ENCODE measurements at places on chromosomes 6 and 20. TPM values are rescaled to one million over a fixed set of nuclear protein-coding genes. Genes with fewer than 3 reads are reported as not detected.

DNA sequence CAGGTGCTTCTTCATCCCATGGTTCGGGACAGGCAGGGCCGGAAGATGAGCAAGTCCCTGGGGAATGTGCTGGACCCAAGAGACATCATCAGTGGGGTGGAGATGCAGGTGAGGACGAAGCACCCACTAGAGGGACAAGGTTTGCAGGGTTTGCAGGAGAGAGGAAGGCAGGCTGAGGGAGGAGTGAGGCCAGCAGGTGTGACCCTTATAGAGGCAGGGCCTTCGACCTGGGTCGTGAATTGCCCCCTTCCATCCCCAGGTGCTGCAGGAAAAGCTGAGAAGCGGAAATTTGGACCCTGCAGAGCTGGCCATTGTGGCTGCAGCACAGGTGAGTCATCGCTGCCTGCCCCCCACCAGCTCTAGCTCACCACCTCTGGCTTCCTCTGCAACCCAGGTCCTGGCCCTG is 8.4 kb downstream of the VARS2 start:
- no peak for DNase-seq

The ZNF334 gene
- total RNA-seq, result 0.40 TPM

- no peak for DNase-seq
Observed at GRCh38 chr6:41426438-41426851, 91.0 kb downstream of the NCR2 start.

The ARMH2 gene
- total RNA-seq, result not detected

- no peak for DNase-seq
Observed at GRCh38 chr6:14885498-14885897, 360.4 kb upstream of the JARID2 start.

DNA sequence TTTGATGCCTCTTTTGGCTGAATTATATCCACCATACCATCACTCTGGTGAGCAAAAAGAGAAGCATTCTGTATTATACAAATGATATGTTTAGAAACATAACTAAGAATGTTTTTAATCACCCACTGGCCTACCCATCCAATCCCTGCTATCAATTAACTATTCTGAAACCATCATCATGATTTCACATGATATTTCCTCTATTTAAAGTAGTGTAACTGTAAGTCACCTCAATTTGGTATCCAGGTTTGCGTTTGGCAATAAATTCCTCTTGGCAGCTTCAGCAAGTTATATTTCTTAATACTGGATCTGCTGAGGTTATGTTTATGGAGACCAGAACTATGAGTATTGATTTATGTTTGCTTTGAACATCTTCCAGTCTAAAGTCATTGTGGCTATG is 332.1 kb downstream of the UTRN start:
- no peak for DNase-seq

GRCh38 chr6:136592930-136593673 is 42.9 kb upstream of the MAP7 start:
- no peak for DNase-seq

DNA sequence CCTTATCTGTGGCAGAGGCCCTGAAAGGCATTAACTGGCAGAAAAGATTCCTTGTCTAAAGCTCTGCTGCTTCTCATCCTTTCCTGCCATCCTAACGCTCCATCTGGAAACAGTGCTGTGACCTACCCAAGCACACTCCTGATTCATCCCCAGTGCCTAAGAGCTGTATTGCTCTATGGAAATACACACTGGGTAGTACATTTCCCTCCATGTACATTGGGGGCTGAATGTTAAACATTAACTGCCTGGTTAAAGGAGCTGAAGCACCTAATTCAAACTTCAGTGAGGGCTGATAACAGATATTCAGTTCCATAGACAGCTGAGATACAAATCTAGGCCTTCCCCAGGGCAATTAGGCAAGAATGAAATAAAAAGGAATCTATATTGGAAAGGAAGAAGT is 36.7 kb upstream of the GMPR start:
- DNase-seq, result no peak

DNA sequence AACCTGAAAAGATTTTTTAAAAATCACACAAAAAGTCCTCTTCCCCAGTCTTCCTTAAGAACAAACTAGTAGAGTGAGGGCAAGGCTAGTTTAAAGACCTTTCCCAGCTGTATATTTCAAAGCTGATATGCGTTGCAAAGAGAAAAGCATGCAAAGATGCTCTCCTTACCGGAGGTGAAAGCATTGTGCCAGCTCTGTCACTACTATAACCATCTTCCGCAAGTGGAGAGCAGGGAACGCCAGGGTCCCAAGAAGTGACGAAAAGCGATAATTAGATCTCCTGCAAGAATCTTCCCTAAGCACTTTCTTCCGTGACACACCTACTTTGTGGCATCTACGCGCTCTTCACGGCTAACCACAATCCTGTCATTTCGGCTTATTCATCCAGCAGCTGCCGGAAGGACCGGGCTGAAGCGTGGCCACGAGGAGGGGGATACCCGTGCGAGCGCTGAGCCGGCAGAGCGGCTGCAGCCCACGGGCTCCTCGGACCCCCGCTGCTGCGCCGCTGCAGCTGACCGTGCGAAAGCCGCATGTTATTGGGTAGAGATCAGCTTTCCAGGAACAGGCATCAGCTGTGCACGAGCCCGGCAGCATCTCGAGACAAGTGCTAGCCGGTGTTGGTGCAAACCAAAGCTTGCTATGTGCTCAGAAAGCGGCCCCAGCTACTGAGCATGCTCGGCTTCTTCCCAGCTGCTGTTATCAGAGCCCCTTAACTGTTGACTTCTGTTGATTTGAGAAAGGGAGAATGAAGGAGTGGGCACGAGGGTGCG is 57.2 kb upstream of the ARHGAP18 start:
- DNase-seq, result peak; percentile 24

DNA sequence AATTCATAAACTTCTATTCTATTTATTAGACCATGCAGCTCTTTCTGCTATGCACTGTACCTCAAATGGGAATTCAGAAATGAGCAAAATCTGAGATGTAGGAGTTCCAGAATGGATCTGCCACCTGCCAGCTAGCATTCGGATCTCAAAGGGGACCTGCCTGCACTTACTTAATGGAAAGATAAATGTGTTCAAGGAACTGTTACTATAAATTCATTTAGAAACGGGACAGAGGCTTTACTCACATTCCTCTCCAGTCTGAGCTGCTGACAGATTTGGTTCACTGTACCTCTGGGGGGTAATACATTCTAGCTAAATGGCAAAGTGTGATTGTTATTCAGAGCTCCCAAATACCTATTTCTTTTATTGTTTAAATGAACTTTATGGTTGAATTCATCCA is 384.1 kb downstream of the GRIK2 start:
- DNase-seq, result no peak

The KCNS1 gene
- total RNA-seq, result under 0.01 TPM

DNA sequence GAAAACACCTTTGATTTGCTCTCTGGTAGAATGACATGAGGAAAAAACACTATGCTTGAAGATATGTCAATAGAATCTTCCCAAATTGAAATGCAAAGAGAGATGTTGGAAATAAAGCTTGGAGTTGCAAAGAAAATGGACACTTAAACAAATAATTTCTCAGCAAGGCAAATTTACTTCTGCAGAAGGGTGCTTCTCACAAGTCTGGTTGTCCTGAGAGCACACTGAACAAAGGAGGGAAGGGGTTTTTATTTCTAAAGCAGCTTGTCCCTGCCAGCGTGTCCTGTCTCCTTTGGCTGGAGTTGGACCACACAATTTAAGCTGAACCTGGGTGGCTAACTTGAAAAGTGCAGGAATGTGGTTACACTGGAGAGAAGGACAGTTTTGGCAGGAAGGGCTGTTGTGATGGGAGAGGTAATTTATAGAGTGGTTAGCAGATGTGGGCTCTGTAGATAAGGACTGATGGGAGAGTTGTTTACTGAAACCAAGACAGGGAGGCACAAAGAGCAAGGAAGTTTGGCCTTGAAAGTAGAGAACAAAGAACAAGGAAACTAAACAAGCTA is 454.6 kb upstream of the EYS start:
- DNase-seq, result no peak

- no peak for DNase-seq
Observed at GRCh38 chr20:19451923-19452295, 239.5 kb downstream of the SLC24A3 start.

- no peak for DNase-seq
Observed at GRCh38 chr6:50270415-50270814, 220.7 kb upstream of the DEFB112 start.

The RHAG gene
- not detected for total RNA-seq

GRCh38 chr6:897528-898207 is 204.7 kb upstream of the EXOC2 start:
- DNase-seq, result no peak

DNA sequence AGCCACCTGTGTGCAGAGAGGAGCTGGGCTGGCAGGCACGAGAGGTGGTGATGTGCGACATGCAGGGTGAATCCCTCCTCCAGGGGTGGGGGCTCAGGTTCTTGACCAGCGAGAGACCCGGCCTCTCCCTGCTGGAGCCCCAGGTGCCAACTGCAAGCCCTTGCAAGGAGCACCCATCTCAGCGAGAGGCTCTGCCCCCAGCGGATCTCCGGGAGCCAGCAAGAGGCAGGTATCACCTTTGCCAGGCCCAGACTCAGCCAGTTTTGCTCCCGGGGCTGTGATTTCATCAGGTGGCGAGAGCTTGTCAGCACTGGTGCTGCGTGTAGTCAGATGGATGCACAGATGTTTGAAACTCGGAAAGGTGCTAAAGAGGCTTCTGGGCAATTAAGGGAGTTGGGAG is 87.7 kb downstream of the TFAP2C start:
- DNase-seq, result no peak

DNA sequence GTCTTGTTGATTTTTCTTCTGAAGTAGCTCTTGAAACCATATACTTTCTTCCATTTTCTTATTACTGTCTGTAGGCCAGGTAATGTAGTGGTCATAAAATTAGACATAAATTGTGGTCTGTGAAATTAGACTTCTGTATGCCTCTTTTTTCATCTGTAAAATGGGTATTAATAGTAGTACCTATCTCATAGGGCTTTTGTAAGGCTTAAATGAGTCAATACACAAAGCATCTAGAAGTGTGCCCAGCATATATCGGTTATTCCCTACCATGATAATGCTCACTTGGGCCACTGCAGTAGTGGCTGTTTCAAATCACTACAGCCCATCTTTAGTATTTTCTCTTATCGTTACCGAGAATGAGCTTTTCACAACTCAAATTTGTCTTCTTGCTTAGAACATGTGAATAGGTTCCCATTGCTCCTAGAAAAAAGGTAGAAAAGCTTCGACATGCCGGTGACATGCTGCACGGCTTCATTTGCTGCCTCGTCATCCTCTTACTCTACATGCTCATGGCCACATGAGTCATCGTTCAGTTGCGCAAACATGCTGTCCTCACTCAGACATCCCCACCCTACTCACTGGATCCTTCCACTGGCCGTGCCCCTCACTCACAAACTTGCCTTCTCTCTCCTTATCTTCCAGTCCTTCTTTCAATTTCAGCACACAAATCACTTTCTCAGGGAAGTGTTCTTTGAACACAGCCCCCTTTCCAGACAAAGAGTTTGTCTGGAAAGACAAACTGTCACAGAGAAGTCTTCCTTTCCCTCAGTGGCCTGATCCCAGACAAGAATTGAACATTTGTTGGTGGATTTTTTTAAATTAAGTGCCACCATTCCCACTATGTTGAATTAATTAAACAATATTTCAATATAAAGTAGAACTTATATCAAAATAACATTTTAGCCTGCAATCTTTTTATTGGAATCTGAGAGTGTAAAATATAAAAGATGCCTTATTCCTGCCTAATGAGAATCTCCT is 32.2 kb upstream of the ERVFRD-1 start:
- peak; percentile 92 for DNase-seq

The SNRPB gene
- total RNA-seq, result 211 TPM

The CFAP61 gene
- total RNA-seq, result not detected

DNA sequence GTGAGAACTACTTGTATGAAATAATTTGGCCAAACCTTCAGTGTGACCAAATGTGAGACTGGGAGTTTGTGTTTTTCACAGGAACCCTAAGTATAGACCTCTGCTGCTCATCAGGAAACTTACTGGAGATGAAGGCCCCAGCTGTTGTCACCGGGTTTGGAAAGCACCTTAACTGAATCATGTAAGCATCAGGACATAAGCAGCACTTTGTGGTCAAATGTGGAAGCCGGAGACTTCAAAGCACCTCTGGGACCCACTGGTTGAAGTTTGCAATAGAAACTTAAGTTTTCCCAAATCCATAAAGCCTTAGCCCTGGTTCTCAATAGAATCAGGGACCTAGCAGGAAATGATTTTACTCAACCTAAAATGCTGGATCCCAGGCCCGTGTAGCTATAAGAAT is 14.3 kb downstream of the TTPAL start:
- DNase-seq, result no peak

The OPRM1 gene
- not detected for total RNA-seq

The MAN1A1 gene
- 39.9 TPM for total RNA-seq

DNA sequence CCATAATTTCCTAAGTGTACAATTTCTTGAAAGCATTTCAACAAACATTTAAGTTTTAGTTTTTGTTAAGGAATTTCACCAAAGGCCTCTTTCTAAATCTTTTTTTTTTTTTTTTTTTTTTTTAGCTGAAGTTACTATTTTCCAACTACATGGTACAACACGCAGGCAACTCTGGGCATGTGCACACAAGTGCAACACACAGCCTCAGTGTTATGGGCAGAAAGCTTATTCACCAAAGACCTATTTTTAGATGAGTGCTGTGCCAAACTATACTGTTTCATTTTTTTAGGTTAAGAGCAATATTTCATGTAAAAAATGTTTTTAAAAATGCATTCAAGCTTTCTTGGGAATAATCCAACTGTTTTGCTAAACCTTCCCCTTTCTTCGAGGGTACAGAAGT is 42.0 kb upstream of the MAP3K4 start:
- no peak for DNase-seq

DNA sequence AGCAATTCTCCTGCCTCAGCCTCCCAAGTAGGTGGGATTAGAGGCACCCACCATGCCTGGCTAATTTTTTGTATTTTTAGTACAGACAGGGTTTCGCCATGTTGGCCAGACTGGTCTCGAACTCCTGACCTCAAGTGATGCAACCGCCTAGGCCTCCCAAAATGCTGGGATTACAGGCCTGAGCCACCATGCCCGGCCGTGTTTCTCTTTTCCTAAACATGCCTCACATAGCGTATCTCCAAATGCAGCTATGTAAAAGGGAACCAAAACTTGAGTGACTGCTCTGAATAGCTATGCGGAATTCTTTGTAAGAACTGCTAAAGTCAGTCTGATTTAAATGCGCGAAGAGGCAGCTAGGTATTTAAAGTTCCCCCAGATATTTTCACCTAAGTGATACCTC is 20.5 kb downstream of the BPIFA2 start:
- no peak for DNase-seq

GRCh38 chr6:55255113-55255512 is 72.2 kb upstream of the GFRAL start:
- DNase-seq, result no peak

The FAM120B gene
- 10.9 TPM for total RNA-seq

DNA sequence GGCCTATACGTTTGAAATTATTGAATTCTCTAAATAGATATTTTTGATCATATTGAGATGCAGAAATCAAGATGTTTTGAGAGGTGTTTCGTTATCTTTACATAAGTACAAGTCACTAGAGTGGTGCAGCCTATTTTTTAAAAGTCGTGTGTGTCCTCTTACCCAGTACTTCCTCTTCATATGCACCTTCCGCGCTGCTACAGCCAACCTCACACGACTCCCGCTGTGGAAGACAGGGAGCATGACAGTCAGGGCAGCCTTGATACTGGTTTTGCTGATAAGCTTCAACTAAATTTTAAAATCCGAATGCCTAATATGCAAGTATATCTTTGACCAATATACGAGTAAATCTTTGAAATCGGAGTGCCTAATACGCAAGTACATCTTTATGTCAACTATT is 16.3 kb downstream of the ROS1 start:
- no peak for DNase-seq

Data from lung microvascular endothelial cell (primary cell).